Stromal cell of bone marrow (primary cell): ENCODE measurements at places on chromosomes 4 and X.

DNA sequence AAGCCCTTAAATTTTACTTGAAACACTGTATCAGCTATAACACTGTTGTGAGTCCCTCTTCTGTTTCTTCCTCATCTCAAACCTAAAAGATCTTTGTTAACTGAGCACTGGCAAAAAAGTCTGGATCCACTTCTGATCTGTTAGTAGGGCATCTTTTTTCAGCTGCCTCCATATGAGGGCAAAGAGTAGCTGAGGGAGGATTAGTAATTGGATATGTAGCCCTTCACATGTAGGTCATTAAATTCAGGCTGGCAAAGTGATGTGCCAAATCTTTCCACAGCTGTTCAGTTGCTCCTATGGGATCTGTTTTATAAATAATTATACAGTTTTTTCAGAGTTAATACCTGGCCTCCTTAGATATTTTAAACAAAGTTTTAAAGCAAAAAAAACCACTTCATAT, 1.1 kb upstream of the TRMT10A start:
- no peak for DNase-seq

- peak; percentile 59 for DNase-seq
Measured at GRCh38 chrX:48648336-48648751, 35.3 kb upstream of the WAS start.

DNA sequence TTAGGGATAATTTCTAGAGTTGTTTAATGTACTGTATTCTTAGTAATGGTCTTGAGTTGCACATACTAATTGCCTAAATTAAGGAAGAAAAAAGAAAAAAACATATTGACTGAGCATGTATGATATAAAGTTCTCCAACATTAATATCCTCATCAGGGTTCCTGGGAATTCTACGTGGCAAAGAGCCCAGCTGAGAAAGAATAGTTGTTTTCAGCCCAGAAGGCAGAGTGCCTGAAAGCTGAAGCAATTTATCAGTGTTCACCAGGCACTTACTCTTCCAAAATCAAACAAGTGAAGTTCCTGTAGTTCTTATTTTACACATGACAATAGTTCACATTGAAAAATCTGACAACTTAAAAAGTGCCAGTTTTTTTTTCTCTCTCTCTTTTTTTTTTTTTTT, 27.7 kb downstream of the YIPF7 start:
- no peak for DNase-seq

GRCh38 chr4:67871867-67872266, 11.9 kb downstream of the TMPRSS11D start:
- peak; percentile 28 for DNase-seq

DNA sequence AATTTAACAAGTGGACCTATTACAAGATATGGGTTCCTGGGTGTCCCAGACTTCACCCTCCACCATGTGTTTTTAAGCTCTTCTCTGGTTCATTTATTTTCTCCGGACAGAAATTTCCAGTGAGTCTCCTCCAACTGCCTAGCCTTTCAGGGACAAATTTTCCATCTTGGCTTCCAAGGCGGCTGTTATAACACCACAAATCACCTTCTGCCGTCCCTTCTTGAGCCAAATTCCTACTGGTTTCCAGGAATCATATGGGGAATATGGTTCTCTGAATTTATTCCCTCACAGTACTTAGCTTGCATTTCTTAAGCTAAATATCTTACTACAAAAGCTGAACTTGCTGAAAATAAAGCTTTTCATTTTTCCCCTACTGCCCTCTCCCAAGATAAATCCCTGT, 18.8 kb downstream of the NEXMIF start:
- no peak for DNase-seq

GRCh38 chr4:101066626-101067170, 280.6 kb downstream of the PPP3CA start:
- DNase-seq: no peak

DNA sequence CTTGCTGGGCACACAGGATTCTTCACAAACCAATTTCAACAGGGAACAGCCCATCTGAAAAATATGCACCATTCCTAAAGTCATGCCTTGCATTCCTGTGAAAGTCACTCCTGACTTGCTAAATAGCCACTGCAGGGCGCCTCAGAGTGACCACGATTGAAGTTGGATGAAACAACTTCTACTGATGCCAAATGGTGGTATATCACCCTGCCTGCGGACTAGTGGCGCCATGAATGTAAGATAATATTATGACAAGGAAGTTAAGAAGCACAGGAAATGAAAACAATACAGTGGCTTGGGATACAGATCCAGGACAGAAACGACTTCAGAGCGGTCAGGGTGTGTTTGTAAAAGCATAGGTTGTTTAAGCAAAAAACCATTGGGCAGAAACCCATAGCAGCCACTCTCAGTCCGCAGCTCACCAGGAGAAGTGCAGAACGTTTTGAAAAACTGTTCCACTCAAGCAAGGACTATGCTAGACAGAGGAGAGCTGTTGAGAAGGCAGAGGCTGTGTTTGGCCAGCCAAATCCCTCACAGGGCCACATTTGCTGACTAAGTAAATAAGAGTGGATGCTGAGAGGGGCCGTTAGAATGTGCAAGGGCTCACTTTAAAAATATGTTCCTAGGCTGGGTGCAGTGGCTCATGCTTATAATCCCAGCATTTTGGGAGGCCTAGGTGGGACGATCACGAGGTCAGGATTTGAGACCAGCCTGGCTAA, 250.4 kb downstream of the PTTG2 start:
- DNase-seq: peak; percentile 26

DNA sequence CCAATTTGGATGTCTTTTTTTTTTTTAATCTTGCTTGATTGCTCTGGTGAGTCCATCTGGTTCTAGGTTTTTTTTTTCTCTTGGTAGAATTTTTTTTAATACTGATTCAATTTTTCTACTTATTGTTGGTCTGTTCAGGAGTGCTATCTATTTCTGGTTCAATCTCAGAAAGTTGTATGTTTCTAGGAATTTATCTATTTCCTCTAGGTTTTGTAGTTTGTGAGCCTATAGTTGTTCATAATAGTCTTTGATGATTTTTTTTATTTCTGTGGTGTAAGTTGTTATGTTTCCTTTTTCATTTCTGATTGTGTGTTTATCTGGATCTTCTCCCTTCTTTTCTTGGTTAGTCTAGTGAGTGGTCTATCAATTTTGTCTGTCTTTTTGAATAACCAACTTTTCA, 129.6 kb downstream of the FAM13A start:
- no peak for DNase-seq

- DNase-seq: peak; percentile 18
Measured at GRCh38 chrX:24332878-24333277, 19.0 kb upstream of the SUPT20HL2 start.

DNA sequence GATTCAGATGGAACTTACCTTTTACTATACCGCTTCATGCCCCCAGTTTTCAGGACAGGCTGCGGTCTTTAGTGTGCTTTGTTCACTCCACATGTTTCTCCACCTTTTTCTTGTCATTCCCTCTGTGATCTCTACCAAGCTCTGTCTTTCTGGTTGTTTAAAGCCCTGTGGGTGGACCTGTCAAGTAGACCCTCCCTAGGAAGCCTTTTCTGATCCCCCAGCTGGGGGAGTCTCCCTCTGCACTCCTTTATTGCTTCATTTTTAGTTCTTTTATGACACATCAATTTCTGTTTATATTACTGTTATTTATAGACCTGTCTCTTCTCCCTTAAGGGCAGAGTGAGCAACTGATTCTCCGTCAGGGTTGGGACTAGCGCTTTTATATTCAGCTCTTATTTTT, 150.2 kb downstream of the C4orf33 start:
- DNase-seq: no peak

DNA sequence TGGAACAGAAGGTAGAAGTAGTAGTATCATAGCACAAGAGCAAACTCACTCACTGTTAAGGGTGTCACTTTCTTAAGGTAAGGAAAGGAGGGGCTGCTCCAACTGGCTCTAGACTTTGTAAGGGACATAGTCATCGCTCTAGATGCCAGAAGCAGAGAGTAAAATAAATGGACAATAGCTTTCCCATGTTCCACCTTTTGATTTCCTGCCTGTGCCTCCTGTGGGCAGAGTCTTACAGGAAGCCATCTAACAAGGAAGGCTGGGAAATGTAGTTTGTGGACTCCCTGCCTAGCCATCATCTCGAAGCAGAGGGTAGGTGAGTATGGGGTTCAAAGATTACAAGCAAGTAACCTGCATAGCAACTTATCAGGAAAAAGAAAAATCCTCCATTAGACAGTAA, 1.7 kb upstream of the METTL14 start:
- DNase-seq: no peak

DNA sequence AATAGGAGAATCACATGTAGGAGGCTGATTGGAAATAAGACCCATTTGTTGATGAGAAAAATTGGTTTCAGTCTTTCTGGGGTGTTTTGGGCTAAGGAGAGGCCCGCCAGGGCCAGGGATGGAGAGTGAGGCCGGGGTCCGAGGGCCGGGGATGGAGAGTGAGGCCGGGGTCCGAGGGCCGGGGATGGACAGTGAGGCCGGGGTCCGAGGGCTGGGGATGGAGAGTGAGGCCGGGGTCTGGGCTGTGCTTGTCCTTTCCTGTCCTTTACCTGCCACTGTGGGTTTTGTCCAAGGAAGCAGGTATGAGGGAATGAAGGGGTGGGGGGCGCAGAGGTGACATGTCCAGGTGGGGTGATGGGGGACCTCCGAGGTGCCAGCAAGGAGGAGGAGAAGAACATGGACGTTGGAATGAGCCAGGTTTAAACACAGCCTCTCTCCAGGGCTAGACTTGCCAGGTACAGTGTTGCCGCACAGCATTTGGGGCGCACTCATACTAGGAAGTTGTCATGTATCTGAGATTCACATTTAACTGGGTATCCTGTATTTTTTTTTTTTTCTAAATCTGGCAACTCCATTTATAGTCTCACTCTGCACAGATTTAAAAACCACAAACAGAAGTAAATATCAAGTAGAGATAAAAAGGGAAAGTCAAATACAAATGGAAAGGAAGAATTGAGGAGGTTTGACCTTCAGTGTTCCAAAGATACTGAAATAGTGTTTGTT, 8.8 kb downstream of the RGS12 start:
- DNase-seq: no peak

DNA sequence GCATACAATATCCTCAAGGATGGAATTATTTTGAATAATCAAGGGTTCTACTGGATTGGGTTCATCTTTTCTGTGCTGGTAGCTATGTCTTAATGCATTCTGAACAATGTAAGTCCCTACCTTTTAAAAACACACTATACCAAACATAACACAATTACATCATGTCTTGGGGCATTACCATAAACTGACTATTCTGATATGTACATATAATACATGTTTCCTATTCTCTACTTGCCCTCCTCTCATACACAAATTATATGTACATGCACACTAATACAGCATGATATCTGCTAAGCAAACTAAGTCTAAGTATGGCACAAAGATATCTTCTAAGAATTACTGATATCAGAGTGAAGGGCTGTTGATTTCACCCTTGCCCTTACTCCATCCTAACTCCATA, 147.1 kb downstream of the PRDM5 start:
- no peak for DNase-seq

GRCh38 chr4:68390205-68390935, 40.5 kb upstream of the YTHDC1 start:
- no peak for DNase-seq

GRCh38 chrX:54922547-54922946, 1.9 kb downstream of the TRO start:
- DNase-seq: no peak

DNA sequence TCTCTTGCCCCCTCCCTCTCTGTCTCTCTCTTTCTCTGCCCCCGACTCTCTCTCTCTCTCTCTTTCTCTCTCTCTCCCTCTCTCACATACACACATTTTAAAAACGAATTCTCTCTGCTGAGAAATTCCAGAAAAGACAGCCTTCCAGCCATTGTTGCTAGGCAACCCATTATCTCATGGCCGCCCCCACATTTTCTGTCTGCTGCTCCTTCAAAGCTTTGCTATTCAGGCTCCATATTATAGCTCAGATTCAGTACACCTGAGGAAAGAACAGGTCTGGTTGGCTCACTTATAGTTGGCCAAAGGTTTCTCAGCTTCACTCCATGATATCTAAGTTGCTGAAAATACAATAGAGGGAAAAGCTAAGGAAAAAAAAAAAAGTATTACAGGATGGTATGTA, 174.4 kb upstream of the RADX start:
- DNase-seq: no peak

DNA sequence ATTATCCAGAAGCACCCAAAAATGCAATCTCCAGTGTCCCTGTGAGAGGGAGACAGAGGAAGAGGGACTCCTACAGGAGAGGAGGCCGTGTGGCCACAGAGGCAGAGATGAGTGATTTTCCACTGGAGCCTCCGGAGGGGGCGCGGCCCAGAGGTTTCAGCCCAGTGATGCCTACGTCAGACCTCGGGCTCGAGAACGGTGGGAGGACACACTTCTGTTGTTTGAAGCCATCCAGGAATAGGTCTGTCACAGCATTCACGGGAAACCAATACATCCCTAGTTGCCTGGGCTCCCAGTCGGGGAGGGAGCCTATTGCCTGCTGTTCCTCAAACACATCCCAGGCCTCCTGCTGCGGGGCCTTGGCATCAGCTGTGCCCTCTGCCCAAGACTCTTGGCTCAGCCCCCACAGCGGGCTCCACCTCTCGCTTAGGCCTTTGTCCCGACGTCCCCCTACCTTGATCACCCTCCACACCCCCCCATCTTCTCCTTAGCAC, 39.2 kb upstream of the HMX1 start:
- no peak for DNase-seq

- no peak for DNase-seq
Measured at GRCh38 chr4:136246876-136247275, 1285.4 kb downstream of the PCDH18 start.

DNA sequence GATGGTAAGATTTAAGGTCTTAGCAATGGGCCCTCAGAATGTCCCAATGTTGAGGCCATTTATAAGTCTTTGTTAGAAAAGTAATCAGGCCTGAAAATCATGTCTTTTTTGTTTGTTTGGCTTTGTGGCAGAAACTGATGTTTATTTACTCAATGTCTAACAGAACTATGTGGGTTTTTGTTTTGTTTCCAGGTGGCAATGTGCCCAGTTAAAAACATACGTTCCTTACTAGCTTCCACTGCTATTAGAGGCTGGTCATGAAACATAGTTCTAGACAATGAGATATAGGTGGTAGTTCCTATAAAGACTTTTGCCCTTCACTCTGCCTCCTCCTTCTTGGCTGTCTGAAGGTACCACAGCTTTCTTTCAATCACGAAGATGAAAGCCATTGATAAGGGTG, 108.8 kb downstream of the C4orf51 start:
- DNase-seq: no peak

GRCh38 chrX:1581132-1581531, 10.3 kb upstream of the AKAP17A start:
- DNase-seq: no peak

GRCh38 chrX:43467608-43468234, 188.4 kb upstream of the MAOA start:
- no peak for DNase-seq

- DNase-seq: peak; percentile 9
Measured at GRCh38 chrX:56564164-56564885, 898 bp downstream of the UBQLN2 start.

- no peak for DNase-seq
Measured at GRCh38 chr4:100539706-100540105, 21.9 kb upstream of the EMCN start.

DNA sequence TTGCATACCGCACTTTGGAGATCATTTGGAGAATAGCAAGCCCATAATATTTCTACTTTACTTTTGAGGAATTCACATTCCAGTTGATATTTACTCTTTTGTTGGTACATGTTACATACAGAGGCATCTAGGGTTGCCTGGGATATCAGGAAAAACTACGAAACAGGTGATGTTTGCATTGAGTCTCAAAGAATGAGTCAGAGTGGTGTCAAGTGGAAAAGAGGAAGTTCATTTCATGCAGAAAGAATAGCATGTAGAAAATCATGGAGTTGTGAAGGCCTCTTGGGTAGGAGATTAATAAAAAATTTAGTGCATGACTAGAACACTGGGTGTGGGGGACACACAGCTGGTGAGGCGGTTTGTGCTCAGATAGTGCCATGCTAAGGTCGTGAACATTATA, 33.5 kb upstream of the ELOVL6 start:
- no peak for DNase-seq

- no peak for DNase-seq
Measured at GRCh38 chr4:147773261-147774184, 41.6 kb downstream of the ARHGAP10 start.
